ENCODE measurements at places on chromosomes 5 and 9.

GRCh38 chr5:56963246-56963645 lies 11.3 kb upstream of the MIER3 start:
- no peak for DNase-seq

DNA sequence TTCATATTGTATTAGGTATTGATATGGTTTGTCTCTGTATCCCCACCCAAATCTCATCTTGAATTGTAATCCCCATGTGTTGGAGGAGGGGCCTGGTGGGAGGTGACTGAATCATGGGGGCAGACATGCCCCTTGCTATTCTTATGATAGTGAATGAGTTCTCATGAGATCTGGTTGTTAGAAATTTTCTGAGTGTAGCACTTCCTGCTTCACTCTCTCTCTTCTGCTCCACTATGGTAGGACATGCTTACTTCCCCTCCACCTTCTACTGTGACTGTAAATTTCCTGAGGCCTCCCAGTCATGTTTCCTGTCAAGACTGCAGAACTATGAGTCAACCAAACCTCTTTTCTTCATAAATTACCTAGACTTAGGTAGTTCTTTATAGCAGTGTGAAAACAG lies 187.4 kb upstream of the SLC24A2 start:
- no peak for DNase-seq

DNA sequence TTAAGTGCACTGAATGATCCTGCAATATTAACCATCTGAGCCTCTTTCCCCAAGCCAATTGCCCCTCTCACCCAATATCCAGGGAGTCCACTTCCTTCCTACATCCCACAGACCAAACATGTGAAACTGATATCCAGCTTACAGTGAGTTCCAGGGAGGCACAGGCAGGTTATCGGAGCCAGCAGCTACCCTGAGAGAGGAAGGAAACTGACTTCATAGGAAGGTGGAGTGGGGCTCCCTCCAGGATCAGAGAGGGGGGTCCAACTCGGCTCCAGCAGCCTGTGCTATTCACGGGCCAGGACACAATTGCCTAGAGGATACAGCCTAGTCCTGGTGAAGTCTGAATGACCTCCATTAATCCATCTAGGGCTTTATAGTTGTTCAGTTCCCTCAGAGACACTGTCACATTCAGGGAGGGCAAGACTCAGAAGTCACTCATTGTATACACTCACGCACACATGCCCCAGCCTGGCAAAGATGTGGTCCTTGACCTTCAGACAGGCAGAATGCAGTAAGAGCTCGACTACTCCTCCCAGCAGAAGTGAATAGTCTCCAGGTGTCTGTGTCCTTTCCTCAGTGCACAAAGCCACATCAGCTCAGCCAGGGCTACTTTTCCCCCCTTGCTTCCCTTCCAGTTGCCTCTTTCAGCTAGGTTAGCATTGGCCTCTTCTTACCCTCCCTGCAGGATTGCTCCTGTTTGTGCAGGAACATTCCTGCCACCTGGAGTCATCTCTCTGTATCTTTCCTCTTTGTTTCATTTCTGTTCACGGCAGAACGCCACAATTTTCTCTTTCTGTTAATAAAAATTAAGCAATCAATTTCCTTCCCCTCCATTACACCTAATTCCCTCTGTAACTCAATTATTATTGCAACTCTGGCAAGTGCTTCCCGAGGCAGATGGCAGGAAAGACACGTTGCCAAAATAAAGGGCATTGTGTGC lies 501.7 kb downstream of the ARHGEF28 start:
- no peak for DNase-seq

DNA sequence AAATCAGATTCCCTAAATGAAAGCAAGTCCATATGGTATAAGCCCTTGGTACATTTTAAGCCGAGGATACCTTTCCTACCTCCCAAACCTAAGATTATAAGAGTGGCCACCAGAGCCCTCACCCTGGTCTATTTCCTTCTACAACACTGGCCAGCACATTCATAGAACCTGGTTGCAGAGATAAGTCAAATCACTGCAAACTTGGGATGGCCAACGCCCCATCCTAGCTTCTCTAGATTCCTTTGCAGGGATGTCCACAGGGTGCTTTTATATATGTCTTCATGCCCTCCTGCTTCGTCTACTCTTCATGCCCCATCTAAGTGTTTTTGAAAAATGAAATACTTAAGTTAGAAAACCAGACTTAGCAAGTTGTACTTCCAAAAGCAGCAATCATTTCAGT lies 41.8 kb downstream of the SH3RF2 start:
- DNase-seq: no peak

DNA sequence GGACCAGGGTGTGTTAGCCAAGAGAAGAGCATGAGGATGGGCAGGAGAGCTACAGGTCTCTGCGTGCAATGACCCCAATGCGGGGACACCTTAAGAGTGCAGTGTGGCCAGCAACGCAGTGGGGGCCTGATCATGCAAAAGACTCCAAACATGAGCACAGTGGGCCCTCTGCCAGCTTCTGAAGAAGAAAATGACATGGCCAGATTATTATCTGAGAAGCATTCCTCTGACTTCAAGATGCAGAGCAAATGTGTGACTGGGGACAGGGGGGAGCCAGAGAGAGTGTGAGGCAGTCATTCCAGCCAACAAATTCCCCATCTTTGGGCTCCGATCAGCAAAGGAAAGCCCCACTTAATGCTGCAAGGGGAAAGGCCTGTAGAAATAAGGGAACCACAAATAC lies 229.4 kb downstream of the CDK5RAP2 start:
- no peak for DNase-seq

- no peak for DNase-seq
These were observed 244.4 kb downstream of the DEPDC1B start for GRCh38 chr5:60455589-60455988.

DNA sequence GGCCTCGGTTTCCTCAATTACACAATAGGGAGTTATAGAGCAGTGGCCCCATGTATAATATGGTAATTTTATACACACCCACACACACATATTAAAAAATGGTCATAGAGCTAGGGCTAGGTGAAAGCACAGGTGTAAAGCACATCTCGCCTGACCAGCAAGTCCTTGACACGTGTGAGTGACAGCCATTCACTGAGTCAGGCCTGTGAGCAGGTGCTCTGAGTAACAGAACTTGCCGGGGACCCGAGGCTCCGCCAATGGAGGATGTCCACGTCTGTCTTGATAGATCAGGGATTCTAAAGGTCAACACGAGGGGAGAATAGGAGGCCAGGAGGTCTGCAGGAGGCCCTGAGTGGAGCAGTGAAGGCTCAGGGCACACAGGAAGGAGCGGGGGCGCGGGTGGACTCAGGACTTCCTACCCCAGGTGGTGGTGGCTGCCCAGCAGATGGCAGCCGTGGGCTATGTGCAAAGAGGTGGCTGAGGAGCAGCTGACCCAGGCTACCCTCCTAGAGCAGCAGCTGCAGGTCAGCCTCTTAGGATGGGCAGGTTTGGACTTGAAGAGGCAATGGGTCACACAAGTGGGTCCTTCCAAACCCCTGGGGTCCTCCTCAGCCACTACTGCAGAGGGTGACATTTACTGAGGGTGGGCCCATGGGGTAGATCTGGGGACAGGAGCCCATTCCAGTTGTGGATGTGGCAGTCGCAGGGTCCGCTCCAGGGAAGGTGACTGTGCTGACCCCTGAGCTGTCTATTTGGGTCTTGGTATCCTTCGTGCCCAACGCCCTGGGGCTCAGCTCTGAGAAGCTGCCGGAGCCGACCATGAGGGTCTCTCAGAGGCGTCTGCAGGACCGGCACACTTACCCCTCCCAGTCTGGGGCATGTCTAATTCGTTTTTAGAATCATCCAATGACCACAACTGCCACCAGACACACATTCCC lies 45.9 kb downstream of the PRRT1B start:
- peak; percentile 26 for DNase-seq

DNA sequence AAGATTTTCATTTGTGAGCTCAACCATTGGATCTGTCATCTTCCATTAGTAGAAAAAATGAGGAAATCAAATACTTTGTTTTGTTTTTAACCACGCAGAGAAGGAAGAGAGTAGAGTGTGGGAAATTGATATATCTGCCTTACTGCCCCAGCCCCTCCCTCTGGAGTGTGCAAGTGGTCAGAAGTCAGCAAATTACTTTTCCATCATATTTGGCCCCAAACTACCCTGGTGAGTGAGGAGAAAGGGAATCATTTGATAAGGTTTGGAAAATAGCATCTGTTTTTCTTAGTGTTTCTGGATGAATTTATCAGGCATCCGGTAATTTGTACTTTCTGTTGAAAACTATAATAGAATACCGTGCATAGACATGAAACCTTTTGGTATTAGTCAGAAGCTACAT lies 327.4 kb downstream of the MARCHF11 start:
- no peak for DNase-seq
